Cerebellar cortex (tissue), 1 donor: ENCODE measurements at places on chromosomes 3 and 15.

- DNase-seq, result no peak
These were observed 78.5 kb downstream of the FGF7 start for GRCh38 chr15:49501586-49501985.

DNA sequence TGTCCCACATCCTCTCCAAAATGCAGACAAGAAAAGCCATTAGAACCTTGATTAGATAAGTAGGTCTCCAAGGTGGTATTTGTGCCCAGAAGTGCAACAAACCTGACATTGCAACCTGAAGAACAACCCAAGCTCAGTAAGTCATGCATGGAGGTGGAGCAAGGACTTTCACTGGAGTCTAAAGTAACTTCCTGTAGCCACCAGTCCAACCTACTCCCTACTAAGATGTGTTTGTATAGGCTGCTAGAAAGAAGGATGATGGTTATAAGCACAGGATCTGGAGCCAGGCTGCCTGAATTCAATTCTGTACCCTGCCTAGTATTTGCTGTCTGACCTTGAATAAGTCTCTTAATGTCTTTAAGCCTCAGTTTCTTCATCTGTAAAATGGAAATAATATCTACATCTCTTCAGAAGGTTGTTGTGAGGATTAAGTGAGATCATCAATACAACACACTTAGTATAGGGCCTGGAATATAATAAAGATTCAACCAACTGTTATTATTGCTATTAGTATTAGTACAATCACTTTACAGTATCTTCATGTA lies 32.3 kb downstream of the HDC start:
- DNase-seq, result no peak

GRCh38 chr3:168096210-168096652 lies 507 bp upstream of the GOLIM4 start:
- peak; percentile 75 for DNase-seq

- DNase-seq, result no peak
These were observed 131.6 kb downstream of the STAC start for GRCh38 chr3:36511791-36512486.

- DNase-seq, result no peak
These were observed 161.4 kb downstream of the RAB11A start for GRCh38 chr15:66030650-66031049.

DNA sequence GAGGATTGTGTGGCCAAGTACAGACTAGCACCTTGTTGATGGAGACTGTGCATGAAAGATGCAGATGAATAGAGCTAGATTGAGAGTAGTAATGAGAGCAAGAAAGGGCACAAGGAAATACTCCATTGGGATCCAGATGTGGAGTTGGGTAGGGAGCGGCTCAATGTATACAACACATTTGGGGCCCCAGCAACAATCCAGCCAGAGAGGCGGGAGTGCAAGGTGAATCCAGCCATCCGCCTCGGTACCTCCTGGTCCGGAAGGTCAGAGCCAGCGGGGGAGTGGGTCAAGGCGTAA lies 9.0 kb downstream of the ISL2 start:
- DNase-seq, result no peak

DNA sequence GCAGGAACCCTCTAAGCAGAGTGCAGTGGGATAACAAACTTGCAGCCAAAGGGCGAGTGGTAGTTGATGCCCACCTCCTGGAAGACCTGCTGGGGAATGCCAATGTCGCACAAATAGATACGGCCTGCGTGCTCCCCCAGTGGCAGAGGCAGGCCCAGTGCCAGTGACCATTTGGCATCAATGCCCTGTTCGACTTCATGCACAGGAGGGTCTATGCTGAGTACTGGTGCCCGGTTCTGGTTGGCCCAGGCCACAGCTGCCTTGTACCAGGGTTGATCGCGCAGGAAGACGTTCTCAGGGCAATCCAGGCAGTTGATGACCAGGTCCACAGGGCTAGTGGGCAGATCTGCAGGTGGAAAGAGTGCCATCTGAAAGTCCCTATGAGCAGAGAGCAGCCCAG lies 17.0 kb downstream of the CLK3 start:
- no peak for DNase-seq

DNA sequence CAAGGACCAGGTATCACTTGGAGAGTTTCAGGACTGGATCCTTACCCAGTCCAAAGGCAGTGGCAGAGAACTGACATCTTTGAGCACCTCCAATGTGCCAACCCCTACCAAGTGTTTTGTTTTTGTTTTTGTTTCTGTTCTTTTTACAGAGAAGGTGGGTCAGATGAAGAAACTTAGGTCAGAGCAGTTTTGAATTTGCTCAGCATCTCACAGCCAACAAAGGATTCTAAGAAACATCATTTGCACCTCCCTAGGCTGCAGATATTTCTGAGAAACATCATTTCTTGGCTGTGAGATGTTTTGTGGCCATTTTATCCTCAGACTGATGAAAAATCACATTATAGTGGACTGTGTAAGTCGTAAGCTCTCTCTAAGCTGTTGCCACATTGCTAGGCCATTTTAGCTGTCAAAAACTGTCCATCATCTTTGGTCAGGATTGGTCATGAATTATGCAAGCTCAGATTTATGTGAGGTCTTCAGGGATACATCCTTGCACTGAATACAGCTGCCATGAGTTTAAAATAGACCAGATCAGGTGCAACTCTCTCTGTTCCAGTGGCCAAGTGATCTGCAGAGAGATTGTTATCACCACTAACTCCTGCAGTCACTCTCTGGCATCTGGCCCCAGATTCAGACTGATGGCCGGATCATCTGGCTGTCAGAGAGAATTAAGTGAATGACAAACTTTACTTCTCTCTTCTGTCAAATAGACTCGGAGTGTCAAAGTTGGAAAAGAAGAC lies 341.5 kb downstream of the EPHB1 start:
- DNase-seq, result no peak

GRCh38 chr15:41866263-41866703 lies 27.6 kb downstream of the SPTBN5 start:
- DNase-seq, result no peak

- DNase-seq, result no peak
These were observed 17.6 kb upstream of the CYP11A1 start for GRCh38 chr15:74384881-74385643.

GRCh38 chr15:83657549-83657948 lies 3.6 kb downstream of the ADAMTSL3 start:
- DNase-seq, result peak; percentile 5

- DNase-seq, result no peak
These were observed 34.0 kb upstream of the ARHGEF3 start for GRCh38 chr3:56835650-56836227.

- DNase-seq, result no peak
These were observed 230.7 kb upstream of the TMC3 start for GRCh38 chr15:81604713-81605112.

GRCh38 chr15:51731549-51732267 lies 5.7 kb downstream of the LYSMD2 start:
- no peak for DNase-seq

DNA sequence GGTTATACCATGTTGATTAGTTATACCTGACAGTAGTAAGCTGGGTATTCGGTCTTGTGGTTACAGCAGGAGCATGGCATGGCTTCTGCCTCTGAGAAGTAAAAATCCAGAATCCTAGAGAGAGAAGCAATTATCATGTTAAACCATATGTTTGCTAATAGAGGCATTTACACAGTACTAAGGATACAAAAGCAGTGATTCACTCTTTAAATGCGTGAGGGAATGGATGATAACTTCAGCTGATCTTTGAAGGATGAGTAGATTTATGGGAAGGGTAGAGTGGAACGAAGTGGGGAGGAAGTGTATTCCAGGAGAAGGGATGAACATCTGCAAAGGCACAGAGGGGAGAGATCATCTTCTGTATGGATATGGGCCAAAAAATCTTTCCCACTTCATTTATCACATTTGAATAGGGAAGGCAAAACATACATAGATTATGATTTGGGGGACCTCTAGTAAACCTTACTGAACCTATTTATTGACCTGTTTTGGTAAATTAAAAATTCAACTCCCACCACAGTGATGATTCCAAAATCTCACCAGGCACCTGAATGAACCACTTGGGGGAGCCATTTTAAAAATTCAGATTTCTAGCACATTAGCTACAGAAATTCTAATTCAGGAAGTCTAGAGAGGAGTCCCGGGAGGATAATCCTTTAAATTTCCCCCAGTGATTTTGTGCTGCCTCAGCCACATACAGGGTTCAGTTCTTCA lies 35.1 kb downstream of the IGSF10 start:
- DNase-seq, result no peak

DNA sequence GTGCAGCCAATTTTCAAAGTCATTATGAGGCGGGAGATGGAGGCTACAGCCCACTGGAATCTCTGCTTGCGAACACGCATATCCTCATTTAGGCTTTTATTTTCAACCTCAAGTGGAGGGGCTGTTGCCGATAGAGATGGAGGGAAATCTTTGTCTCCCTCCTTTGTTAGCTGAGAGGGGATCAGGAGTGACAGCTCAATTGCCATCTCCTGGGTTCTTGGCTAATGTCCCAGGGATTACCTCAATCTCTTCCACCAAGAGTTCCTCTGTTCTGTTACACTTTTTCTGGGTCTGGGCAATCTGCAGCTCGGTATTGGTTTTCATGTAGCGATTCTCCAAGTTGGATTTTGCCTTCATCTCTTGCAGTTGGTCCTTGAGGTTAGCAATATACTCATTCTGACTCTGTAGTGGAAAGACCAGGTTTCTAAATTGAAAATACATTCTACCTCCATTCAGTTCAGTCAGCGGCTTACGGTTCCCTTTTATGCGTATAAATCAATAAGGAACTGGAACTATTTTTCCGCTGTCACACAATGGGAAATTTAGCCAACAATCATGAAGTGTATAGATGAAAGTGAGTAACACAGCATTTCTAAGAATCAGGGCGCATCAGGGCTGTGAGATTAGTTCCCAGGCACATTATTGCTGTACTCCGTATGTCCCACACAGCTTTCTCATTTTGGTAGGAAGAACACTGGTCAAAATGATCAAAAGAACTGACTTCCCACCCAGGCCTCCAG lies 36.2 kb upstream of the RPL35A start:
- DNase-seq, result no peak

DNA sequence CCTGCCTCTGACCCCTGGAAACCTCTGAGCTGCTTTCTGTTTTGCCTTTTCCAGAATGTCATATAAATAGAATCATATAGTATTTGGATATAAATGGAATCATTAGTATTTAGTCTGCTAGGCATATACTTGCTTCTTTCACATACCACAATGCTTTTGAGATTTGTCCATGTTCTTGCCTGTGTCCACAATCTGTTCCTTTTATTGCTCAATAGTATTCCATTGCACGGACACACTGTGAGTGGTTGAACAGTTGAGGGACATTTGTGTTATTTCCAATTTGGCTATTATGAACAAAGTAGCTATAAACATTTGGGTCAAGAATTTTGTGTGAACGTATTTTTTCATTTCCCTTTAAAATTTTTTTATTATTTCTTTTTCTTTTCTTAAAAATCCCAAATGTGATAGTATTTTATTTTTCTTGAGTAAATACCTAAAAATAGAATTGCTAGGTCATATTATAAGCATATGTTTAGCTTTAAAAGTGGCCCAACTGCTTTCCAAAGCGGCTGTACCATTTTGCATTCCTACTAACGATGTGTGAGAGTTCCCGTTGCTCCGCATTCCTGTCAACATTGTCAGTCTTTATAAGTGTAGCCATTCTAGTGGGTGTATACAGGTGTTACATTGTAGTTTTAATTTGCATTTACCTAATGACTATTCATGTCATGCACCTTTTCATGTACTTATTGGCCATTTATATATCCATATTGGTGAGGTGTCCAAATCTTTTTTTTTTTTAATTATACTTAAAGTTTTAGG lies 26.5 kb downstream of the WDR53 start:
- no peak for DNase-seq

GRCh38 chr3:193711964-193712598 lies 119.1 kb downstream of the OPA1 start:
- no peak for DNase-seq

GRCh38 chr3:138642226-138642926 lies 33.8 kb downstream of the FAIM start:
- no peak for DNase-seq

DNA sequence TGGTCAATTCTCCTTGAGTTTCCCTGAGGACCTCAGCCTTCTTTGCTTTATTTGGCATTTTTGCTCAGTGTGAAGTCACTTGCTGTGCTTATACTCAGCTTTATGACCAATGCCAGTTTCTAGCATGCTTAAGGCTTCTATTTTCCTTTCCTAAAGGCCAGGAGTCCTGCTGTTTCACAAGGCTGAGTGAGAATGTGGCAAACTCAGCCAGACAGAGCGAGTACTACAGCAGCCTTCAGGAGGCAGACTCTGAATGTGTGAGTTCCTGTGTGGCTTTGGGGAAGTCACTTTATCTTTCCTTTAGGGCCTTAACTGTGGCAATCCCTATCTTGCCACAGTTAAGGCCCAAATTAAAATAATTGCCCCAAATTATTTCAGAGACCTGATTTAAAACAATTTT lies 213.2 kb upstream of the MRPL3 start:
- no peak for DNase-seq

DNA sequence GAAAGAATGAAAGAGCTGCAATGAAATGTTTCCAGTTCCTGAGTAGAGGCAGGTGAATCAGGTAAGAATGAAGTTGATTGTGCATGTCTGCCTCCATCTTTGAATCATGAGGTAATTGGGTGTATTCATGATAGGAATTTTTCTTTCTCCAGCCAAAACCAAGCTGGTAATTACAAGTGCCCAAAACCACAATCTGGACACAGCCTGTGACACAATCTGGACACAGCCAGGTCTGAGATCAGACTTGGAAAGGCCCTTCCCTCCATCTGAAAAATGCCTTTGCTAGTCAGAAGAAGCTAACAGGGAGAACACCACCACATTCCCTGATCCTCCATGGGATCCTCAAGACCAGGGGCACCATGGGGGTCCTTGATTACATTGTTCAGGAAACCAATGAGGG lies 338.5 kb upstream of the THBS1 start:
- DNase-seq, result peak; percentile 76

DNA sequence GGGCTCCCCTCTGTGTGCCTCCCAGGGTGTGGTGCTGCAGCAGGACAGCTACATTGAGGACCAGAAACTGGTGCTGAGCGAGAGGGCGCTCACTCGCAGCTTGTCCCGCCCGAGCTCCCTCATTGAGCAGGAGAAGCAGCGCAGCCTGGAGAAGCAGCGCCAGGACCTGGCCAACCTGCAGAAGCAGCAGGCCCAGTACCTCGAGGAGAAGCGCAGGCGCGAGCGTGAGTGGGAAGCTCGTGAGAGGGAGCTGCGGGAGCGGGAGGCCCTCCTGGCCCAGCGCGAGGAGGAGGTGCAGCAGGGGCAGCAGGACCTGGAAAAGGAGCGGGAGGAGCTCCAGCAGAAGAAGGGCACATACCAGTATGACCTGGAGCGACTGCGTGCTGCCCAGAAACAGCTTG lies 53.7 kb downstream of the KLHL25 start:
- DNase-seq, result no peak

- DNase-seq, result peak; percentile 54
These were observed 48.2 kb upstream of the ALDH1A3 start for GRCh38 chr15:100831467-100831866.

- no peak for DNase-seq
These were observed 46.1 kb downstream of the FBLN2 start for GRCh38 chr3:13594991-13595421.

- no peak for DNase-seq
These were observed 5.2 kb downstream of the IQCH start for GRCh38 chr15:67259806-67260205.

DNA sequence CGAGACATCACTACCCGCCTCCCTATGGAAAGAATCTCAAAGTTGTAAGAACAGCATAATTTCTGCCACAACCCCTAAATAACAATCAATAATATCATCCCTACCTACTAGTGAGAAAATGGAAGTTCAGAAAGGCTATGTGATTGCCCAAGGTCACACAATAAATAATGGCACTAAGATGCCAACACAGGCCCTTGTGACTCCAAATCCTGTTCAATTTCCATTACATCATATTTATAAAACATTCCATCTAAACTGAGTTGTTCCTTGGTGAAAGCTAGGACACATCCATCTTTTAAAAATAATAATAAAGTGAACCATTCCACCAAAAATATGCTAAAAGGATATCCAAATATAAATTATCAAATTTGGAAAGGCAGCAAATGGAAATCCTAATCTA lies 144.6 kb downstream of the MAGI1 start:
- no peak for DNase-seq
